Cerebellum (tissue), 4 donors: ENCODE measurements at places on chromosomes 13 and 19. TPM values are rescaled to one million over a fixed set of nuclear protein-coding genes. Genes with fewer than 3 reads are reported as not detected.

Gene ZNF471
- 28.3 TPM for total RNA-seq

Gene CBLC
- 0.82 TPM for total RNA-seq

Gene SPC24
- 13.3 TPM for total RNA-seq

Gene EBI3
- 0.36 TPM for total RNA-seq

Gene RETN
- total RNA-seq, result 1.8 TPM

Gene F7
- 0.36 TPM for total RNA-seq

Gene SYNE4
- 0.36 TPM for total RNA-seq

Gene NALCN
- 28.7 TPM for total RNA-seq

Gene TMEM147
- total RNA-seq, result 32.6 TPM

Gene CD209
- 0.73 TPM for total RNA-seq
